ENCODE measurements at places on chromosomes 7 and 10.

DNA sequence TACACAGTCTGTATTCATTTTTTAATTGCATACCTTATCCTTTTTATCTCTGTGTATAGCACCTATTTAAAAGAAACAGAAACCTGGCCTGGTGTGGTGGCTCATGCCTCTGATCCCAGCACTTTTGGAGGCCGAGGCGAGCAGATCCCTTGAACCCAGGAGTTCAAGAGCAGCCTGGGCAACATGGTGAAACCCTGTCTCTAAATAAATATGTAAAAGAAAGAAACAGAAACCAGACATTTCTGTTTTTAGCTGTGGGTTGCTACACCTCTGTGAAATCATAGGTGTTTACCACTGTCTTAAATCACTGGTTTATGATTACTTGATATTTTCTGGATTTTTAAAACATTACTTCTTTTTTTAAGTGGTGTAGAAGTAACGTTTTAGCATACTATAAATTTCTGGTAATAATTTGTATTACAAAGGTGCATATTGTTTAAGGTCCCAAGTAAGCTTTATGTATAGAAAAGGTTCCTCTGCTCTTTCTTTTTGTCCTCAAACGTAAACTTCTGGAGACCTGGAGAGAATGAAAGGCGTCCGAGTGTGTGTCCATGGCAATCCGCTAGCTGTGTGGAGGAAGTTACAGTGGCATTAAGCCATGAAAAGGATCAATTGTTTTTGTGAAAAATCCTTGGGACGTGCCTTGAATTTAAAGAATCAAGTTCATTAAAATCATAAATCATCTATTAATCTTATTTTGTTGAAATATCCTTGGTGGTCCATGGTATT is 41.1 kb downstream of the PTPRZ1 start:
- no peak for DNase-seq

GRCh38 chr7:12921751-12922345 is 234.4 kb downstream of the ARL4A start:
- no peak for DNase-seq

DNA sequence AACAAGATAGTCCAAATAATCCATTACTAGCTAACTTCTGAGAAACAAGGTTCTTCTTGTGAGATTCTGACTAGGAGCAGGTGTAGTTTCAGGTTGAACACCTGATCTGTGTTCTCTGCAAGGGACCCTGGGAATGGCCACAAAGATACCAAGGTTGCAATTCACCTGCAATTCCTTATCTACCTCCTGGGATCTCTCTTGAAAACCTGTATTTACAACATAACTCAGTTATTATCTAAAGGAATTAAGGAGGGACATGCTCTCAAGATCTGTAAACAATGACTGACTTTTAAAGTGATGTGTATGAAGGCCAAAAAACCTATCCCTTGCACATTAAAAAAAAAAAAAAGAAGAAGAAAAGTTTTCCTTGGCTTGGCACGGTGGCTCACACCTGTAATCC is 54.8 kb downstream of the ABLIM1 start:
- DNase-seq: no peak

DNA sequence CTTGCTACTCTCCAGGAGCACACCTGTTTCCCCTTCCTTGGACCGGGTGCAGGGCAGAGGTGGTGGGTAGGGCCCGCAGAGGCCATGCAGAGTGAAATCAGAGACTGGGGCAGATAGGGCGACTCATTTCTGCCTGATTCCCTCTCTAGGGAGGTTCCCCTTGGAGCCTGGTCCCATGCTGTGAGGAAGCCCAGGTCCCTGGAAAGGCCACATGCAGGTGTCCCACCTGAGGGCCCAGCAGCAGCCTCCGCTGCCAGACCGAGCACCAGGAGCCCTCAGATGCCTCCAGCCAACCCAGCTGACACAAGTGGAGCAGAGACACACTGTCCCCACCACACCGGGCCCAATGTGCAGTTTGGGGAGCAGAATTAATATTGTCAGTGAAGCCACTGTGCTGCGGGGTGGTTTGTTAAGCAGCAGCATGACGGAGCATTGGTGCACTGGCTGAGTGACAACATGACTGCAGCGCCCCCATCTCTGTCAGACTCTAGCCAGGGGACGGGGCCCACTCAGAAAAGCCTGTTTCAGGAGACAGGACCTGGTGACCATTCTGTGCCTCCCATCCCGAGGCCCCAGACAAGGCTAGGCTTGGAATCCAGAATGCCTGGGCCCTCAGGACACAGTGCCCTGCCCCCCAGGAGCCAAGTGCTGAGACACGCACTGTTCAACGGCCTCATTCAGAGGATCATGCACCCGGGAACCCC is 30.4 kb upstream of the RET start:
- no peak for DNase-seq

- DNase-seq: no peak
Observed at GRCh38 chr10:20446561-20447193, 450.4 kb downstream of the NEBL start.

- DNase-seq: no peak
Observed at GRCh38 chr7:107064255-107064654, 19.8 kb downstream of the PRKAR2B start.

DNA sequence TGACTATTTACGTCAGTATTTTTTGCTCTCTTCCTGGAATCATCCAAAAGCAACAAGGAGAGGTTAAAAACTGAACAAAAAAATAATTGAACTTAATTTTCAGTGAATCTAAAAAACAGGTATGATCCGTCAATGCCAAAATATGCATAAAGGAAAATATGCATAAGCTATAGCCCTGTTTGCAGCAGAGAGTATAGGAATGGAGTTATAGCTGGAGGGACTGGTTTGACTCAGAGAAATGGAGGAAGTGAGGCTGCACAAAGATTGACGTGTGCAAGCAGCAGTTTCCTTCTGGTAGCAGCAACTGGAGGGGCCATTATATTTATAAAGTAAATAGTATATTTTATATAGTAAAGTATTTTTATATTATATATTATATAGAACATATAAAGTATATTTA is 37.1 kb downstream of the GNG11 start:
- DNase-seq: no peak

DNA sequence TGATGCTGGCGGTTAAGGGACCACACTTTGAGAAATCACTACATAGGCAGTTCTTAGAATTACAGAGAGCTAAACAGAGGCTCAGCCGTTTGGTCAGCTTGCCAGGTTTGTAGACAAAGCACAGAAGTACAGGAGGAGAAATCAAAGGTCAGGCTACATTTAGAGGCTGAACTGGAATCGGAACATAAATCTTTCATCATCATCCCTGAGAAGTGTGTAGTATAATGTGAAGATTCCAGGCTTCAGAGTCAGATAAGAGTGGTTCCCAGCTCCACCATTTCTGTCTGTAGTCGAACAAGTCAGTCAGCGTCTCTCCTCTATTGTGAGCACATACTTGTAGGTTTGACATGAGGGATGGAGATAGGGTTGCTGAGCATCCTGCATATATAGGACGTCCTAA is 18.9 kb downstream of the CDK1 start:
- no peak for DNase-seq

- DNase-seq: no peak
Observed at GRCh38 chr7:114639451-114639850, 224.8 kb downstream of the FOXP2 start.

DNA sequence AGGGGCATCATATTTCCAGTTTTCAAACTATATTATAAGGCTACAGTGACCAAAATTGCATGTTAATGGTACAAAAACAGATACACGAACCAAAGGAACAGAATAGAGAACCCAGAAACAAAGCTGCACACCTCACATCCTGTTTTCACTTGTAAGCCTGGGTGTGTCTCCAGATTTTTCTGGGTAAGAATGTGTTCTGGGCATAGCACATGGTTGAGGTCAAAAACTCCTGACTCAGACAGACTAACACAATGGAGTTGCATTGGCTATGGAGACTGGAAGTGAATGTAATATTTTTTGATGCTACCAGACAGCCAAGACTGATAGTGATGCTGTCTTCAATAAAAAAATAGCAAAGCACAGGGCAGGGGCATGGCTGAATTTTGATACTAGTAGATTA is 1175.2 kb downstream of the NXPH1 start:
- DNase-seq: no peak

DNA sequence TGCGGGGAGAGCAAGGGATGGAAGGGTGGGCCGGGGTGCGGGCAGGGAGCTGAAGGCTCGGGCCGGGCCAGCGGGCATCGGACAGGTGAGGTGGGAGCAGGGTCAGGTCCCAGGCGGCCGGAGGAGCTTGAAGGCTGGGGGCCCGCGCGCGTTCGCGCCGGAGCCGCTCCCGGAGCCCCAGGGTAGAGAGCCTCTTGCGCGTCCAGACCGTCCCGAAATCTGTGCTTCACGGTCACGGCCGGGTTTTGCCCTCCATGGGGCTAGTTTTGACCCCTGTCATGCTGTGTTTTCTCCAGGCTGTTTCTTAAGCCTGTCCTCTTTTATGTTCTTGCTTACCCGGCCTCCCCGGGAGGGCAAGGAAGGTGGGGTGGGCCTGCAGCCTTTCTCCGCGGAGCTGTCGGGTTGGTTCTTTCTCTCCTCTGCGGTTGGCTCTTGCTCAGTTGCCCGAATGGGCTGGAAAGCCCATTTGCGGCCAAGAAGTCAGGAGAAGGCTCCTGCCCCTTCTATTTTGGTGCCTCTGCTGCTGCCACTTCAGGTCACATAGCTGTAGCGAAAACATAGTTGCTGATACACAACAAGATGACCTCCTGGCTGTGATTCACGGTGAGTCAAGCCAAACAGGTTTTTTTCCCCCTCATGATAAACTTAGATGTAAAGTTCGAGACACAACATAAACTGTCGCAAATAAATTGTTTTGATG is 650 bp downstream of the UBE2D1 start:
- peak; percentile 52 for DNase-seq

DNA sequence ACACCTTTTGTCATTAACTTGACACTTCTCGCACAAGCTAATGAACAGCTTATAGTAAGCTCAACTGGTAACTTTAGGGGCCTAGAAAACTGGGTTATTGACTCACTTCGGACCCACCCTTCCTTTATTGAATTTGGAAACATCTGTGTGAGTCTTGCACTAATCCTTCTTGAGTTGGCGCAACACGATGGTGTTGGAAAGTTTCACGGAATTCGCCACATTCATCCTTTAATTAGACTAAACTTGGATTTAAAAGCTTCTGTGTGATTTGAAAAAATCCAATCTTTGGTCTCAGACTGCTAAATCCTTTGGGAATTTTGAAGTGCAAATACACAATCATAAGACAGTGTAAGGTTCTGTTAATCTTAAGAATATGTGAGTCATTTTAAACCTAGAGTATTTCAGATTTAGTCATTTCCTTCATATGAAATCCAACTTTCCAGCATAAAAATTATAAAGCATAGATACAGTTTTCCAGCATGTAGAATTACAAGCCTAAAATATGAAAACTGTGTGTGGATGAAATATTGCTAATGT is 15.1 kb downstream of the FZD8 start:
- DNase-seq: no peak

GRCh38 chr7:47428052-47428767 is 153.7 kb downstream of the TNS3 start:
- no peak for DNase-seq

DNA sequence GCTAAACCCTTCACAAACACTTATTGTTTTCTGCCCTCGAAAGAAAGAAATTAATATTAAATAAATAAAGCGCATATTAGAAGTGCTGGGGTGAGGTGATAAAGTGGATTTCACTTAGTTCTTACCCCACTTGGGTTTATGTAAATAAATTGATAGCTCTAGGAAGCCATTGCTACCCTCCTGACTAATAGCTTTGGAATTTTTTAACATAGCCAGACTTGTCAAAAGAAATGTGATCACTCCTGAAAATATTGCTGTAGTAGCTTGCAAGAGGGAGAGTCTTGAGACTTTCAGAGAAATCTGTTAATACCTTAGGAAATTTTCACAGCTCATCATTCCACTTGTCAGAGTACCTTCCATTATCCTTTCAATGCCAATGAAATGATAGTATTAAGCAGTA is 7.6 kb downstream of the ARL5B start:
- no peak for DNase-seq

DNA sequence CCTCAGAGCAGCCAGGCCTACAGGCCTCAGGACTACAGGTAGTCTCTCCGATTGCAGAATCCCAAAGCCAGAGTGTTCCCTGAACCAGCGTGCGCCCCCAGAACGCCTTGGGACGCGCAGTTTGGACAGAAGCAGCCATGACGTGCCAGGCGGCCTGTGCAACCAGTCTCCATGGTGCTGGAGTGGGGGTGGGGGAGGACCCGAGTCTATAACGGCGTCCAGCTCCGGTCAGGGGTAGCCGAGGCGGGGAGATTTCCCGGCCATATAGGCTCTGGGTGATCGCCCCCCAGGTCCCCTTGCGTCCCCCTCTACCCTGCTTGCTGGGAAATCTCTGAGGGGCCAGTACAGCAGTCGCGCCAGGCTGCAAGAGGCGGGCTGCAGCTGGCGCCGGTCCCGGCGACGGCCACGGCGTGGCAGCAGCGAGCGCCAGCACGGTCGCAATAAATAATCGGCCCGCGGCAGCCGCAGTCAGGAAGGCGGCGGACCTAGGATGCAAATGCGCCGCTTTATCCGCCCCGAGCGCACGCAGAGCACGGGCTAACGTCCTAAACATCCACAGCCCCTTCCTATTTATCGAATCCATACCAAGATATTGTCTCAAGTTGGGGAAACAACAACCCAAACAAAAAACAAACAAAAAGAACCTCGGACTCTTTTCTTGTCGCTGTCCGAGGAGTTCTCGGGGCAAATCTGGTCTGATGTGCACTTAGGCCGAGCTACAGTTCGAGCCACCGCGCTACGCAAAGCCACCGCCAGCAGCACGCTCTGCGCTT is 1.6 kb downstream of the HOXA3 start:
- DNase-seq: peak; percentile 92

GRCh38 chr10:99849536-99849935 is 67.1 kb downstream of the ABCC2 start:
- DNase-seq: no peak

GRCh38 chr7:116030651-116031276 is at the start of gene TFEC:
TSS of gene TFEC (minus strand) at chr7:116030763. CDS start at chr7:115984441, 46,322 bp downstream.
- DNase-seq: no peak

DNA sequence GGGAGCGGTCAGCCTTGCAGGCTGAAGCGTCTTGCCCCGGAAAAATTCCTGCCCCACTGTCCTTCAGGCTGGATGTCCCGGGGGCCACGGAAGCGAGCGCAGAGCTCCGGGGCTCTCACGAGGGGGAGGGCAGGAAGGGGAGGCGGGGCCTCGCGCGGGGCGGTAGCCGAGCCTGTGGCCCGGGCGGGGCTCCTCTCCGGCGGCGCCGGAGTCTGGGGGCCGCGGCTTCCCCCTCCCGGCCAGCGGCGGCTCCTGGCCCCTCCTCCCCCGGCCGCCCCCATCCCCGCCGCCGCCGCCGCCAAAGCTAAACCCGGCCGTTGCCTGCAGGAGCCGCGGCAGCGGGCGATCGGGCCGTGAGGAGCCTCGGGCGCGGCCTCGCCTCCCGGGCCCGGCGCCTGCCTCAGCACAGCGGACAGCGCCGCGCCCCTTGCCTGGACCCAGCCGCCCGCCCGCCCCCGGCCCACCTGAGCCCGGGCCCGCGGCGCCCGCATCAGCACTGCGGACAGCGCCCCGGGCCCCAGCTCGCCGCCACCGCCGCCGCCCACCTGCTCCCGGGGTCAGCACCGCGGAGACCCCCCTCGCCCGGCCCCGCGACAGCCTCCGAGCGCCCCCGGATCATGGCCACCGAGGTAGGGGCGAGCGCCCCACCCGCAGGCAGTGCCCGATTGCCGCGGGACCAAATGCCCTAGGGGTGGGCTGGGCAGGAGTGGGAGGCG is at the start of gene GOLGA7B:
Gene GOLGA7B, plus strand, starts transcription at position 157 of the 716 bp plus-strand sequence. Its CDS starts 461 bp downstream, at position 618.
- DNase-seq: peak; percentile 68

GRCh38 chr10:98332623-98333269 is 64.8 kb upstream of the LOXL4 start:
- no peak for DNase-seq

GRCh38 chr7:78279457-78279856 is 480.9 kb downstream of the PHTF2 start:
- DNase-seq: no peak
